Stimulated activated CD4-positive, alpha-beta T cell treated with anti-CD3 and anti-CD28 coated beads, TNF-alpha, amount 100 ng/mL, for 4 hours (primary cell): ENCODE measurements at places on chromosomes 11 and 22.

DNA sequence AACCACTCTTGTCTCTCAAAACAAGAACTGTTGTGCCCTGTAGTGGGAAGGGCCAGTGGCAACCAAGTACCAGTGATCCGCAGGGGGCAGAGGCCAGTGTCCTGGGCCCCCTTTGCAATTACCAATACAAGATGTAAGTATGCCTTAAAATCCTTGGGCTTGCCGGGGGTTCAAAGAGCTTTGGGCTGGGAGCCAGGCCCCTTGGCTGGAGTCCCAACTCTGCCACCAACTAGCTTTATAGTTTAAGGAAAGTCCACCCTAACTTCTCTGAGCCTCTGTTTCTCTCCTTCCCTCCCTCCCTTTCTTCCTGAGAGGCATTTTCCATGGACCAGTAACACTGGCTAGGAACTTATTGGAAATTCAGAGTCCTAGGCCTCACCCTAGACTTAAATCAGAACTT is 15.5 kb downstream of the CLMP start:
- DNase-seq: no peak

DNA sequence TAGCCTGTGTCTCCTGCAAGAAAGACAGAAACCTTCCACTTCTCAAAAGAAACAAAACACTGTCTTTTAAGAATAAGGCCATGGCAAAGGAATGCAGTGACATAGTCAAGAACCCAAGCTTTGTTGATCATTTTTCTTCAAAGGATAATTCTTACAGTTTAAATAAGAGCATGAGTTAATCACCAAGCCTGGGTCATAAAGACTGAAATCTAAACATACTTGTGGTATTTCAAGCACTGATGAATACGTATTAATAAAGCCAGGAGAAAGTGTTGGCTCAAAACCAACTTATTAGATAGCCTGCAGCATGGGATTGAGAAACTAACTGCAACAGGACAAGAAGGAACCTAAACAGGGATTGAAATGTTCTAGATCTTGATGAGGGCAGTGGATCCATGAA is 143.3 kb upstream of the MTNR1B start:
- no peak for DNase-seq

- DNase-seq: peak; percentile 67
Observed at GRCh38 chr11:75140269-75141138, 10.4 kb upstream of the SLCO2B1 start.

DNA sequence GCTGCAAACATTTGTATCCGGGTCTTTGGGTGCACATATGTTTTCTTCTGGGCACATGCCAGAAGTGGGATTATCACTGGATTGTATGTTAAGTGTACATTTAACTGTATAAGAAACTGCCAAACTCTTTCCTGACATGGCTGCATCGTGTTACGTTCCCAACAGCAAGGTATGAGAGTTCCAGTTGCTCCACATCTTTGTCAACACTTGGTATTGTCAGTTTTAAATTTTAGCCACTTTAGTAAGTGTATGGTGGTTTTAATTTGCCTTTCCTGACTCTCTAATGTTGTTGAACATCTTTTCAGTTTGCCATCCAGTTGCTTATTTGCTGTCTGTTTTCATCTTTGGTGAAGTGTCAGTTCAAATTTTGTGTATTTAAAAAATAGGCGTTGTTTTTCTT is 22.5 kb upstream of the SMIM38 start:
- DNase-seq: no peak

- no peak for DNase-seq
Observed at GRCh38 chr11:87391496-87391895, 353.8 kb downstream of the TMEM135 start.

DNA sequence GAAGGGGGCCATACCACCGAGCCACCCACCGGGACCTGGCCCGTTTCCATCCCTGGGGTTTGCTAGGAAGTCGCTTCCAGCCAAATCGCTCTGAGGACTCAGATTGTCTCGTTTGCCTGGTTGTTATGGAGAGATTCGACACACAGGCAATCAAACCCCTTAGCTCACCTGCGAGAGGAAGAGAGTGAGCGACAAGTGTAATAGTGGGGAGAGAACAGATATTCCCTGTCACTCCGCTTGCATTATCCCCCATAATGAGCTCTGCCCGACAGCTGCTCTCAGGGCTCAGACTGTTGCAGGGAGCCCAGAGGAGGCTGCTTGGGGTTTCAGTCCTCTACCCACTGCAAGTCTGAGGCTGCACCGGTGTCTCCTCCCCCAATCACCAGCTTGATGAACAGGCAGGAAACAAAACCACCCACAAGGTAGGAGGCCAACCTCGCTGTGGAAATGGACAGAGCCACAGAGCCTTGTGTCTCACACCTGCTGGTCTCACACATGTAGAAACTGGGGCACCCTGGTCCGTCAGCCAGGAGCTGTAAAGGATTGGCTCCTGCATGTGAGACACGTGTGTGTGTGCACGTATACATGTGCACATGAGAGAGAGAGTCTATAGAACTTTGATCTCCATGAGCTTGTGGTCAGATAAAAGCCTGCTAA is 351.1 kb downstream of the BUD13 start:
- no peak for DNase-seq

DNA sequence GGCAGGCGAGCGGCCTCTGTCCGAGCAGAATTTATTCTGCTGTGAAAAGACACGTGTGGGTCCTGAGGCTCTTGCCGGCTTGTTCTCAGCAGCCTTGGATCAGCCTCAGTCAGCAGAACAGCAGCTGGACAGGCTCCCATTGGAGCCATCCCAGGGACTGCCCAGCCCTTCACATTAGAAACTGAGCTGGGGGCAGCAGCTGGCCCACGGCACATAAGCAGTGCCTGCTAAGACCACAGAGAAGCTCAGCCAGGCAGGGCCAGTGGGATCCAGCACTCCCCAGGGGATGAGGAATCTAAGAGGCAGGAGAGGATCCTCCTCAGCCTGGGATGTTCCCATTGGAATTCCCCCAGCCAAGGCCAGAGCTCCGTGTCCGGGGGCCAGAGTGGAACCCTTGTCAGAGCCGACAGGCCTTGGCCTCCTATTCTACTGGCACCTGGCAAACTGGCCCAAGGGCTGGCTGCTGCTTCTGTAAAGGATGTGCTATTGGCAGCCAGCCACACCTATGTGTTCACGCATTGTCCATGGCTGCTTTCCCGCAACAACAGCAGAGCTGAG is 18.2 kb downstream of the RTN4R start:
- DNase-seq: no peak

DNA sequence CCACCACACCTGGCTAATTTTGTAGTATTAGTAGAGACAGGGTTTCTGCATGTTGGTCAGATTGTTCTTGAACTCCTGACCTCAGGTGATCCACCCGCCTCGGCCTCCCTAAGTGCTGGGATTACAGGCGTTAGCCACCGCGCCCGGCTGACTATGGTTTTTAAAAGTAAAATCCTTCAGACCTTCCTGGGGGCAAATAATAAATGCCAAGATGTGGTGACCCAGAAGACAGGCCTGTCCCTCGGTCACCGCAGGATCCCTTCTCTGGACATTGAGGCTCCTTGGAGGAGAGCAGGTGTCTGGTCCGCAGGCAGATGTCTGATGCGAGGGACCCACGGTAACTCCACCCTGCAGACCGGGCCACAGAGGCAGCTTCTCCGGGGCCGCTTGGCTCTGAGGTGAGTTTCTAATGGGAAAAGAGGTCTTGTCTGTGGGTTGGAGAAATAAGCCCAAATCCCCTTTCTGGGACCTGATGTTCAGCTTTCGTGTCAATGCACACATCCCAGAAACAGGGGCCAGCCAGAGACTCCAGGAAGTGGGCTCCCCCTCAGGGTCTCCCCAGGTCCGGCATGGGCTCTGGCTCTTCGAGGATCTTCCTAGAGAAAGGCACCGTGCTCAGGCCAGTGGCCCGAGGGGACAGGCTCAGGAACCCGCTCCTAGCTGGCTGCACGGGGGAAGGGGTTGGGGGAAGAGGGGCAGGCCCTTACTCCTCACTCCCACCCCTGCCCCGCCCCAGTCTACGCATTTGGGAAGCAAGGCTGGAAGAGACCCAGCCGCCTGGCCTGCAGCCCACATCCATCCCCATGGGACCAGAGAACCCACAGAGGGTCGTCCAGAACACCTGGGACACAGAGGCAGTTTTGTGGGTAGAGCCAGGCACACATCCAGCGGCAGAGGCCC is 100.6 kb downstream of the WNT7B start:
- no peak for DNase-seq

- DNase-seq: no peak
Observed at GRCh38 chr11:128689948-128690664, 3.8 kb upstream of the FLI1 start.

GRCh38 chr22:40404251-40405177 is 34.1 kb downstream of the SGSM3 start:
- no peak for DNase-seq

GRCh38 chr22:43745411-43745770 is 66.7 kb downstream of the EFCAB6 start:
- no peak for DNase-seq

GRCh38 chr11:45366619-45367190 is 80.6 kb upstream of the SYT13 start:
- DNase-seq: no peak

GRCh38 chr11:17531071-17531600 is 13.1 kb downstream of the USH1C start:
- no peak for DNase-seq

DNA sequence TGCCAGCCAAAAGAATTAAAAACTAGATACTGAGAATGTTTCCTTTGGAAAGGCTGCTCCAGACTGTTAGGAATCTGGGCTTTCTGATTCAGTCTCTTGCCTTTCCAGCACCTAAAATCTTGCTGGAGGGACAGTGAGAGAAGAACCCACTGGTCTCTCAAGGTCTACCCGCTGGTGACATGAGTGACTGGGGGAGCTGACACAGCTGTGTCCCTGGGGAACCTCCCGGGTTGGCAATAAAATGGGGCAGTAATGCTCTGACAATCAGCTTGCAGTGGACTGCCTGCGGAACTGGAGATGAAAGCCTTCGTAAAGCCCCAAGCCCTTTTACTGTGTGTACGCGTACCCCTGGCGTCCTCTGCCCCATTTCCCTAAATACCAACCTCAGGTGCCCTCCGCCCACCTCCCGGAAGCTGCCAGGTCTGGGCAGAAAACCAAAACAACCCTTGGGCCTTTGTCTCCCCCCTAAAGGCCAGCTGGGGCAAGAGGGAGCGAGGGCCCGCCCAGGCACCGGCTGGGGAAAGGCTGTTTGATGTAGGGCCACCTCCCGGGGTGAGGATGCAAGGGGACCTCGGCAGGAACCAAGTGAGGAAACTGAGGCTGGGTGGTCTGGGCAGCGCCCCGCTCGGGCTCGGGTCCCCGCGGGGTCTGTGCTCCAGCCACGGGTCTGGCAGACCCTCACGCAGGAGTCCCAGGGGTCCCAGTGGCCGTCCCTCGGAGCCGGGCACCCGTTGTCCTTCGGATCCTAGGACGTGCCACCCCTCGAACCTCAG is 741 bp downstream of the CARS1 start:
- no peak for DNase-seq

GRCh38 chr22:49066619-49067018 is 761.1 kb downstream of the BRD1 start:
- no peak for DNase-seq

GRCh38 chr11:64208086-64208795 is 1.7 kb downstream of the FERMT3 start:
- no peak for DNase-seq

- DNase-seq: no peak
Observed at GRCh38 chr22:30876915-30877553, 91.5 kb downstream of the MORC2 start.

DNA sequence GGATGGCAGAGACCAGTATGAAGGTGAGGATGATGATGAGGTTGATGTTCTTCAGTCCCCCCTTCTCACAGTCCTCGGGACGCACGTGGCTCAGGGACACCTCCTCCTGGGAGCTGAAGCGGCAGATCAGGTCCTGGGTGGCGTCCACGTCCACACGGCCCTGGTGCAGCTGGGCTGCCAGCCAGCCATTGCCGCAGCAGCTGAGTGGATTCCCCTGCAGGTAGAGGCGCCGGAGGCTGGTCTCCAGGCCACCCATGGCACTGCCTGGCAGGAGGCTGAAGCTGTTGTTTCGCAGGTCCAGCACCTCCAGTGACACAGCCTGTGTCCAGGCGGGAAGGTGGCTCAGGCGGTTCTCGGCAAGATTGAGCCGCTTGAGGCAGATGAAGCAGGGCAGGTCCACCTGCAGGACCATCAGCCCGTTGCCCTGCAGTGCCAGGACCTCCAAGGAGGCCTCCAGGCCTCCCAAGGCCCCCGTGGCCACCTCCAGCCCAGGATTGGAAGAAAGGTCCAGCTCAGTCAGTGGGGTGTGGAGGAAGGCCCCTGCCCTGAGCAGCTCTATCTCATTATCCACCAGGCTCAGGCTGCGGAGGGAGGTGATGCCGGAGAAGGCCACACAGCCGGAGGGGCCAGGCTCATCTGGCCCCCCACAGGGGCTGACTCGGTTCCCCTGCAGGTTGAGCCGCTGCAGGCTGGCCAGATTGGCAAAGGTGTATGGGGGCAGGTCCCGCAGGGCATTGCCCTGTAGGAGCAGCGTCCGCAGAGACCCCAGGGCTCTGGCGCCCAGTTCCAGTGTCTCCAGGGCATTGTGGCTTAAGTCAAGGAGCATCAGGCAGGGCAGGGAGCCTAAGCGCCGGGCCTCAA is 10.6 kb downstream of the LRRC32 start:
- no peak for DNase-seq

DNA sequence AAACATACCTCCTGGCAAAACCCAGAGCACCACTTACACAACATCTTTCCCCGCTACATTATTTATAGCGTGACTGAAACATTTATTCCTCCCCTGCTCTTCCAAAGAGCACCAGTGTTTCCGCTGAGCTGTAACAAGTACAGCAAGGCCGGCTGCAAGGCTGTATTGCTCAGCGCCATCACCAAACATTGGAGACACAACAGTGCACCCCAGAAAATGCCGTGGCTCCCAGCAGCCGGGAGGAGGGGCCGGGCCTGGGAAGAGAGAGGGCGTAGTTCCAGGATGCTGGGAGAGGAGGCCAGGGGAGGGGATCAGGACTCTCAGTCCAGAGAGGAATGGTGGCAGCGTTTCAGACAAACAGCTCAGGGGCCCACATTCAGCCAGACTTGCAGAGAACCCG is 133.2 kb downstream of the DSCAML1 start:
- DNase-seq: no peak

GRCh38 chr11:116990061-116990473 is 108.2 kb downstream of the SIK3 start:
- no peak for DNase-seq

GRCh38 chr11:2467695-2468055 is 22.9 kb downstream of the KCNQ1 start:
- DNase-seq: no peak

DNA sequence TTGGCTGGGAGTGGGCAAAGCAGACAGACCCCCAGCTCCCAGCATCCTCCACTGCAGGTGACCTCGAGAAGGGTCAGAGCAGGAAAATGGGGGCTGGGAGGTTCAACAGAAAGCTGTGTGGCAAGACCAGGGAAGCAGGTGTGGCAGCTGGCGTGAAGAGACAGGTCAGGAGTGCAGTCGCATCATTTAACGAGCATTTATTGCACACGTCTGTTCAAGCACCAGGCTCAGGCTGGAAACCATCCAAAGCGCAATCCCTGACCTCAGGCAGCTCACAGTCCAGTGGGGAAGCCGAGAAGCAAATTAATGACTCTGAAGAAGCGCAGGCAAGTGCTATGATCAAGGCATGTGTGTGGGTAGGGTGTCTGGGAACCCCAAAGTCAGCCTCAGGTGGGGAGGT is 7.4 kb downstream of the SLC25A45 start:
- DNase-seq: no peak

GRCh38 chr22:37205046-37205445 is 7.2 kb downstream of the SSTR3 start:
- no peak for DNase-seq
